Stimulated activated CD4-positive, alpha-beta T cell treated with anti-CD3 and anti-CD28 coated beads, TNF-alpha, amount 100 ng/mL, for 1 hour (primary cell): ENCODE measurements at places on chromosomes 5 and 9.

GRCh38 chr5:19140276-19140675 is 847.7 kb downstream of the CDH18 start:
- DNase-seq: no peak

DNA sequence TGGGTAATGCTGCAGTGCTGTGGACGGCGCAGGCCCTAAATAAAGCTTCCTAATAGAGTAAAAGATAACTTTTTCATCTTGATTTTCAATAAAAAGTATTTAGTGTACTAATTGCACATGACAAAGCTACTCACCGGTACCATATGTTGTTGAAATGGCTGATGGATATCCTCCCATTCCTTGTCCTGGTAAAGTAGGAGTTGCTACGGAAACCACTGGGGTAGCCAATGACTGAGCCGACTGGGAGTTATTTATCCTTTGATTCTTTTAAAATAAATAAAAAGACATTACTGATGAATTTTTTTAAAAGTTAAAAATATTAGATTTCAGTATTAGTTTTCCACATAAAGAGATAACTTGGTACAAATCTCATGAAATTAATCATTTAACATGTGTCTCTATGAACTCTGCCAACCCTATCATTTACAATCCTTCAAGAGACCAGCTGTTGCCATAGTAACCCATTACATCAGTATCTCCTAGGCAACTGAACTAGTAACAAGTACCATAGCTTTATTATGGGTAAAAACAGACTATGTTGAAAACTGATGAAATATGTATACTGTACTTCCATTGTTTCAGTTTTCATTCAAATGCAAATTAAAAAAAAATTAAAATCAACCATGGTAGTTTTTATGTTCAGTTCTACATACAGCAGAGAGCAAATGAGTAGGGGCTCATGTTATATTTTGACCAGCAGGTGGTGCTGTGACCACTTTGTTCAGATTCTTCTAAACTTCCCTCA is 153.7 kb downstream of the MEF2C start:
- DNase-seq: peak; percentile 16

DNA sequence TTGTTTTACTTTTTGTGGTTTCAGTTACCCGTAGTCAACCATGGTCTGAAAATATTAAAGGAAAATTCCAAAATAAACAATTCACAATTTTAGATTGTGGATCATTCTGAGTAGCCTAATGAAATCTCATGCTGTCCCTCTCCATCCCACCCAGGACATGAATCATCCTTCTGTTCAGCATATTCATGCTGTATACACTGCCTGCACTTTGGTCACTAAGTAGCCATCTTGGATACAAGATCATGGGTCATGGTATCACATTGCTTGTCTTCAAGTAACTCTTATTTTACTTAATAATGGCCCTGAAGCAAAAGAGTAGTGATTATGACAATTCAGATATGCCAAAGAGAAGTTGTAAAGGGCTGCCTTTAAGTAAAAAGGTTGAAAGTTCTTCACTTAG is 536.5 kb upstream of the ACO1 start:
- no peak for DNase-seq

DNA sequence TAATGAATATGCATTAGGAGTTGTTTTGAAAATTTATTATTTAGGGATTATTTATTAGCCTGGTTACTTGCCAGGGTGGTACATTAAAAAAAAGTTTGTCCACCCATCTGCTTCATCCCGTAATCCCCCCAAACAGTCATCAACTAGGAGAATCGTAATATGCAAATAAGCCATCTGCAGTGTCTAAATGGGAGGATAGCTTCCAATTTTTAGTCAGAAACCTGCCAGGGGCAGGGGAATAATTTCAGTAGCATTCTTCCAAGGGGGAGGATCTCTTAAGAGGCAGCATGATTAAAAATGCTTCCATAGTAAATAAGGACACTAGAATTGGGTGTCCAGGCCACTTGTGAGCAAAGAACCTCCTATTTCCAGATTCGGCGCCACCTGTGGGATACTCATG is 43.3 kb downstream of the SH3GL2 start:
- no peak for DNase-seq

DNA sequence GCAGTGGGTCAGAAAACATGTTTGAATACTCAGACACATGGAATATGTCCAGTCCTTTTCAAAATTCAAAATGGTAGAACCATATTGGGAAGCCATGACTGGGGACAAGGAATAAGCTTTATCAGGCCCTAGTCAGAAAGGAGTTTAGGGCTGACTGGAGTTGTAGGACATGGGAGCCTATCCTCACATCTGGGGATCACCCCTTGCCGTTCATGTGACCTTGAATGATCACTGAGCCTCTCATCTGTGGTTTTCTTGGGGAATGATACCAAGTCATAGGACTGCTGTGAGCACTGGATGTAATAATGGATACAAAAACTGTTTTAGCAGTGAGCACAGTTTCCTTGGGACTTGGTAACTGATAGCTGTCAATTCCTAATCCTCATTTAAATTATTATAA is 84.7 kb downstream of the IQGAP2 start:
- DNase-seq: no peak

- DNase-seq: no peak
These were observed 38.1 kb downstream of the PBX3 start for GRCh38 chr9:125785248-125785751.

- DNase-seq: no peak
These were observed at the start of gene TNFSF15 for GRCh38 chr9:114805670-114806525. Gene TNFSF15, minus strand, starts transcription at chr9:114806039. Its CDS starts 27 bp downstream, at chr9:114806012.

- DNase-seq: no peak
These were observed 107.3 kb downstream of the CD180 start for GRCh38 chr5:67089200-67089725.

- no peak for DNase-seq
These were observed 1.9 kb upstream of the GM2A start for GRCh38 chr5:151251001-151251551.

DNA sequence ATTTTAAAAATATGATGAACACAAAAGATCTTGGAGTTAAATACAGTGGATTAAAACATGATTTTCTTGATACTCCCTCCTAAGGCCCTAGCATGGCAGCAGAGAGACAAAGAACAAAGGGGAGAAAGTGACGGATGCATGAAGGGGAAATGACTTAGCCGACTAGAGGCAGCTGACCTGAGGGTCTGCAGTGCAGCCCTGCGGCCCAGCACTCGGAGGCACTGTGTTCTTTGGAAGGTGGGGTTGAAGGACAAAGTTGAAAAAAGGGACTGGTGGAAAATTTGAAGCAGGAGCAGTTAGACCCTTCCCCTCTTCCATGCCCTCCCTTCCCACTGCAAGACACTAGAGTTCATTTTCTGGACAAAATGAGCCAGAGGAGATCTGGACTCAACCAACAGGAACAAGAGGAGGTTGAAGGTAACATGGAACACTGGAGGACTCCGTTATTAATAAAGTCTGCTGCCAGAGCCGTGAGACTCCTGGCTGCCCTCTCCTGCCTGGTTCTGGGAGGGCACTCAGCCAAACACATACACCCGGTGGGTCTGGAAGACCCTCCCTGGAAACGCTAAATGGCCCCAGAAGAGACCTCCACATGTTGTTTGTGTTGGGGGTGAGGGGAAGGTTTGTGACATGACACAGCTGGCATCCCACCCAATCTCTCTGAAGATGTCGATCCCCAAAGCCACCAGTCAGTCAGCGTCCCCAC is 98.1 kb downstream of the JMY start:
- DNase-seq: no peak

- no peak for DNase-seq
These were observed 475.1 kb downstream of the SPOCK1 start for GRCh38 chr5:137024044-137024443.

GRCh38 chr9:16446636-16447035 is 423.8 kb downstream of the BNC2 start:
- DNase-seq: no peak

DNA sequence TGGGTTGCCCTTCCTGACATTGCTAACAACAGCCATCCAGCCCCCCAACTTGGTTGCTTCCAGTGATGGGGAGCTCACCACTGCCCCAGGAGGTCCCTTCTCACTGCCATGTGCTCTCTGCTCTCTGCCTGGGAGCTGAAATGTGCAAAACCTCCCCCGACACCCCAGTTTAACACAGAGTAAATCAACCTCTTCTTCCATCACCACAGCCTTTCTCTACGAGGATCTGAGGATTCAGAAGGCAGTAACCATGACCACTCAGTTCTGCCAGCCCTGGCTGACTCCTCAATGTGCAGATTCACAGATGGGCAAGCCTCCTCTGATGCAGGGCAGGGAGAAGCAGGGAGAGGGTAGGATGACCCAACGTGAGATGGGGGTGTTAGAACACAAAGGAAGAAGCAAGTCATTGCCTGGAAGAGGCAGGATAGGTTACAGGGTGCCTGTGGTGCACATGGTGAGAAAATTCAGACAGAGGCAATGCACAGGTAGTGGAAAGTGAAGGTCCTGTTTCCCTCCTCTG is 185.0 kb downstream of the DAB2IP start:
- DNase-seq: no peak
